ENCODE measurements at places on chromosomes 16 and 17.

DNA sequence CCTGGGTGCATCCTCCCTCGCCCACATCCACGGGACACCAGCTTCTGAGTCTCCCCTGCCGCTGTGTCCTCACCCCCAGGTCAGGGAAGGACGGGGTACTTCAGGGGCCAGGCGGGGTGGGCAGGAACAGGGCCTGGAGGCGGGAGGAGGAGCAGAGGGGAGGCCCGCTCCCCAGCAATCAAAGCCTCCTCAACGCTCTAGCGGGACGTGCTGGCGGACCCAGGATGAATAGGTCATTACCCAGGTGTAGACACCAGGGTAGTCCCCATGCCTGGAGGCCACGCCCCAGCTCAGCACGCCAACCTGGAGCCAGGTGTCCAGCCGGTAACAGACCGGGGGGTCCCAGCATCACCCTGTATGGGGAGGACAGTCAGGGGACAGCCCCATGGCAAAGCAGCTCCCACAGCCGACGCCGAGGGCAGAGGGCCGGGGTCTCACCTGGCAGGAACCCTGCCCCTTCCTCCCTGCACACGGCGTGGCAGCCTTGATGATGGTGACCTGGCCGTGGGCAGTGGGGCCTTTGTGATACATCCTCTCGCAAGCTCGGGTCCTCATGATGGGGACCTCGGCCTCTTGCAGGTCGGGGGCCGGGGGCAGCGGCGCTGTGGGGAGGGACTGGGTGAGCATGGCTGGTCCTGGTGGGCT lies 24.2 kb downstream of the TPSD1 start:
- no peak for DNase-seq

- no peak for DNase-seq
Observed at GRCh38 chr17:64188088-64188487, 58.1 kb upstream of the ERN1 start.

- DNase-seq = no peak
Observed at GRCh38 chr17:33389504-33390135, 96.5 kb upstream of the ASIC2 start.

- DNase-seq = no peak
Observed at GRCh38 chr17:34991606-34992005, 11.3 kb downstream of the LIG3 start.

DNA sequence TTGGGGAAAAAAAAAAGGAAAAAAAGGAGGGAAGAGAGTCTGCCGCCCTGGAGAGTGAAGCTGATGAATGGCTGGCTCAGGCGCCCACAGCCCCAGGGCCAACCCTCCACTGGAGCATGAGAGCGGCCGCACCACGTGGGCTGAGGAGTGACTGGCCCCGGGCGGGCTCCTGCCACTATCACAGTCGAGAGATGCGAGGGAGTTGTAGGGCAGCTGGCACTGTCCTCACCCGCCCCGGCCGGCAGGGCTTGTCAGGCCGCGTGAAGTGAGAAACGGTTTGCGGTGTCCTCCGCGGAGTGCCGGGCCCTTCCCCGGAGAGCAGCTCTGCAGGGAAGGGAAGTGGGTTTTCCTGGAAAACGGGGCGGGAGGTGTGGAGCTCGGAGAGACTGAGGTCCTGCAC lies 45.9 kb downstream of the JPH3 start:
- no peak for DNase-seq

DNA sequence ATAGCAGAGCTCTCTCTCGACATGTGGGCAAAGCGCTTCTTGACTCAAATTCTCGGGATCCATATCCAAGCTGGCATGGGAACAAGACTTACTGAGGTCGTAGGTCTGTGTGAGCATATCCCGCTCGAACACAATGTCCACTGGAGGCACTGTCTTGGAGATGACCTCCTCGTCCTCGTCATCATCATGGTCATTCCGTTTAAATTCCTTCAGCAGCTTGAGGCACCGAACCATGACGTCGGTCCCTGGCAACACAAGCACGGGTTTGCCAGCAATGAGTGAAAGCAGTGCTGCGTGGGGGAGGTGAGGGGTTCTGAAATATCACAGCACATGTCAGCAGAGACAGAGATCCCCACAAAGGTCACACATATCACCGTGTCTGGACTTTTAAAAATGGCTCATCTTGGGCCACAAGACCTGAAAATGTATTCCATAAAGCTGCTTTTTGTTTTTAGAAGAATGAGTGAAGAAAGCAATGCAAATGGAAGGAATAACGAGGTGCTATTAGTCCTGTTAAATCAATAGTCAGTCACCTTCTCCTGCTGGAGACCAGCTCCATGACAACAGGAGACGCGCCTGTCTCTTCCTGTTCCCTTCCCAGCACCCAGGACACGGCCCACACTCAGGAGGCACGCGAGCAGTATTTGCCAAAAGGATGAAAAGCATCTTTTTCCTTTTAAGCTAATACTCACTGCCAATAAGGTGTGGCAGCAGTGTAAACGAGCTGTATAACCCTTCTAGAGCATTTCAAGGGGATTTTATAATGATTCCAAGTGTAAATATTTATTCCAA lies 37.9 kb downstream of the GTF3C1 start:
- DNase-seq = peak; percentile 55

GRCh38 chr16:6602405-6602804 lies 730.2 kb upstream of the RBFOX1 start:
- DNase-seq = no peak

GRCh38 chr17:37849617-37849972 lies 74.6 kb upstream of the TBC1D3K start:
- DNase-seq = no peak

- no peak for DNase-seq
Observed at GRCh38 chr17:72423286-72423589, 302.4 kb downstream of the SOX9 start.

- peak; percentile 63 for DNase-seq
Observed at GRCh38 chr17:59521465-59522126, 43.8 kb upstream of the DHX40 start.

DNA sequence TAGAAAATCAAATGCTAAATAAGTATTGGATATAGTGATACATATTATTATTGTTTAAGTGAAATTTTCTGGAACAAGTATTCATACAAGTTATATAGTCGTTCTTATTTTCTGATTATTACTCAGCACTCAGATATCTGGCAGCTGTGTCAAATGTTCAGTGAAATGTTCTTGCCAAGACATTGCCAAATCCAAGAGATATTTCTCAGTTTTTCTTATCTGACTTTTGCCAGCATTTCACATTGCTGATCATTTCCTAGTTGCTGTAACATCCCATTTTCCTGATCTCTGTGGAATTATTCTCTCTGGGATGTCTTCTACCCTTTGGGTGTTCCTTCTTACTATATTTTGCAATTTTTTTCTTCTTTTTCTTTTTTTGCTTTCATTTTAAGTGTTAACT lies 262.3 kb downstream of the KIF2B start:
- DNase-seq = no peak
